ENCODE measurements at places on chromosomes 12 and 14.

- no peak for DNase-seq
These were observed 251.7 kb upstream of the NOVA1 start for GRCh38 chr14:26849514-26849913.

DNA sequence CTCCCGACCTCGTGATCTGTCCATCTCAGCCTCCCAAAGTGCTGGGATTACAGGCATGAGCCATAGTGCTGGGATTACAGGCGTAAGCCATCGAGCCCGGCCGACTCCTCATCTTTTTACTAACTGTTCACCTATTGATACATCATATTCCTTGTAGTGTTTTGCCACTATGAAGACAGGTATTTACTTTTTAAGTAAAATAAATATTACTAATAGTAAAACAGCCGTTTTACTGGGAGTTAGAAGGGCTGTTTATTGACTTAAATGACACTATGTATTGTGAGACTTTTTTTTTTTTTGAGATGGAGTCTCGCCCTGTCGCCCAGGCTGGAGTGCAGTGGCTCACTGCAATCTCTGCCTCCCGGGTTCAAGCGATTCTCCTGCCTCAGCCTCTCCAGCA lies 51.5 kb downstream of the DIP2B start:
- DNase-seq, result no peak

DNA sequence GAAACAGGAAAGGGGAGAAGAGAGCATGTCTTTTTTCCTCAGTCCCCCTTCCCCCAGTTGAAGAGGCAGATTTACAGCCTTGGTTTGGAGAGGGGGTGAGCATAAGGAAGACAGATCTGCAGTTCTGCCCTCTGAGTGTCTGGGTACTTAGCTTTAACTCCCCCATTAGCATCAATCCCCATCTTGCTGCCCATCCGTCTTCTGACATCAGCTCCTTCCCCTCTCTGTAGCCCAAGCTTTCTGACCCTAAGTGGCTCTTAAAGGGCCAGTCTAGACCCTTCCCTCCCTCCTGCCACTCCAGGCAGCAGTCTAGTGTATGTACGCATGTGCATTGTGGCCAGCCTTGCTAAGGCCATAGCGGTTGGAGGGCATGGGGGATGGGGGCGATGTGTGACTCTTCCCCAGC lies 7.3 kb downstream of the GPR84 start:
- DNase-seq, result no peak

DNA sequence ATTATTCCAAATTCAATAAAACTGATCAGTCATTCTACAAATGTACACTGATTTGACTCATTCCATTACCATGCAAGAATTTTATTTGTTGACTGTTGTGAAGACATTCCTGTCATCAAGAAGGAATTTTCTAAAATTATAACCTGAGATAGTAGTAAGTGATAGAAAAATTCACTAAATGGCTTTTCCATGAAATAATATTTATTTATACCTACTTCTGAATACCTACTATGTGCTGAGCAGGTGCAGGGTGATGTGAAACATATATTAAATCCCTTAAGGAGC lies 841.7 kb downstream of the NRXN3 start:
- DNase-seq, result no peak

- DNase-seq, result no peak
These were observed 246.6 kb downstream of the CHST11 start for GRCh38 chr12:104703372-104703771.

GRCh38 chr14:56782711-56783110 lies 27.6 kb downstream of the OTX2 start:
- no peak for DNase-seq

GRCh38 chr12:26124446-26125399 lies at the start of gene BHLHE41:
Gene BHLHE41, minus strand, starts transcription at chr12:26125037. Its CDS starts 258 bp downstream, at chr12:26124779.
- no peak for DNase-seq

DNA sequence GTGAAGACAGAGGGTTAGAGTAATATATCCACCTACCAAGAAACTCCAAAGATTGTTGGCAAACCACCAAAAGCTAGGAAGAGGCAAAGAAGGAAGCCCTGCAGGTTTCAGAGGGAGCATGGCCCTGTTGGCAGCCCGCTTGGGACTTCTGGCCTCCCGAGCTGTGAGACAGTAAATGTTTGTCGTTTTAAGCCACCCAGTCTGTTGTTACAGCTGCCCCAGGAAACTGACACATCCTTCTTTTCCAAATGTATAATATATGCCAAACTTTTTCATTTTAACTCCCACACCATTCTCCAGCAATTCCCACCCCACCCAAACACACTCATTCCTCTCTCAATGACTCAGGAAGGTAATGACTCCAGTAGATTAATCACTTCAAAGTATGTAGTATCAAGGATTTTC lies 74.0 kb downstream of the RPS29 start:
- no peak for DNase-seq

DNA sequence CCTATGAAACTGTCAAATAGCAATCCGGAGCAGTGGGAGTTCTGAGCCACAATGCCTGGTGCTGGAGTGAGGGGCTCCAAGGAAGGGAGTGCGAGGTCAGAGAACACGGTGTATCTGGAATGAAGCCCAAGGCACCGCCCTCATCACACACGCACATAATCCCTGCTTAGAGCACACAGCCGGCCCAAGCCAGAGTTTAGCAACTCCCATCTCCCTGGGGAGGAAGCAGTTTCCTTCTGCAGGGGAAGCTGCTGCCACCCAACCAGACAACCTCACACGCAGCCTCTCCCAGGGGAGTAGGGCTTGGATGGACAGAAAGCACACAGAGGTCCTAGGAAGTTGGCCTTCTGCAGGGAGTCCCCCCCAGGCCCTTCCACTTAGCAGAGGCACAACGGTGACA lies 31.3 kb downstream of the ACTN1 start:
- no peak for DNase-seq

GRCh38 chr12:100789146-100789545 lies 5.4 kb upstream of the ANO4 start:
- DNase-seq, result no peak

- no peak for DNase-seq
These were observed 34.0 kb downstream of the KITLG start for GRCh38 chr12:88546226-88546625.

DNA sequence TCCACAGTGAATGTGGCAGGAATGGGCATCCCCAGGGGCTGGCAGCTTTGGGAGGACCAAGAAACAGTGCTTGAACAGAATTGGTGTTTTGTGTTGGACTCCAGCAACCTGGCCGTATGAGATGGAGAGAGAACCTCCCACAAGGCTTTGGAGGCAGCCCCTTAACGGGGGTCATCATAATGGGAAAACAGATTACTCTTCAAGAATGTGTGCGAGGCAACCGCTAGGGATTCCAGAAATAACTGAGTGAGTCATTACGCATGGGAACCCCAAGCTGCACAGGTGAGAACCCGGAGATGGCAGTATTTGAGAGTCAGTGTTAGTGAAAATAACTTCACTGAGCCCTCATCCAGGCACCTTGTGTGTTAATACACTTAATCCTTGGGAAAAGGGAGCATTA lies 567.8 kb upstream of the TBX3 start:
- no peak for DNase-seq

DNA sequence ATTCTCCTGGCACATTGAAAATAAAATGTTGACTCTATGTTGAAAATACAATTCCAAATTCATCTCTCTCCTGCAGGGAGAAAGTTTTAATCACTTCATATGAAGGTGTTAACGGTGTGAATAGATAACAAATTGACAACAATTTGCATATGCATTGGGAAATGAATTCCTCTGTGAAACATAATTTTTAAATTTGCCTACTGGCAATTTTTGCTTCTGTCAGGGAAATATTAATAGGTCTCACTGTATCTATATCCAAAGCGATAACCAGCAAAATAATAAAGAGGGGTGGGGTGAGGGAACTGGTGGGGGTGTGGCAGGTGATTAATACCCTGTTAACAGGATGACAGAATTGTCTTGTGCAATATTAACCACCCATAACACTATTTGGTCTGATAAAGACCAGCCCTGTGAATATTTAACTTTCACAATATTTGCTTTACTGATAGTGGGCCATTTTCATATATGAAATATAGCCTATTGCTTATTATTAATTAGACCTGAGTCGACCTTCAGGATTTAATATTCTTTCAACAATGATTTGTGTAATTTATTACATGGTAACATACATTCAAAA lies 239.0 kb upstream of the SSTR1 start:
- no peak for DNase-seq

DNA sequence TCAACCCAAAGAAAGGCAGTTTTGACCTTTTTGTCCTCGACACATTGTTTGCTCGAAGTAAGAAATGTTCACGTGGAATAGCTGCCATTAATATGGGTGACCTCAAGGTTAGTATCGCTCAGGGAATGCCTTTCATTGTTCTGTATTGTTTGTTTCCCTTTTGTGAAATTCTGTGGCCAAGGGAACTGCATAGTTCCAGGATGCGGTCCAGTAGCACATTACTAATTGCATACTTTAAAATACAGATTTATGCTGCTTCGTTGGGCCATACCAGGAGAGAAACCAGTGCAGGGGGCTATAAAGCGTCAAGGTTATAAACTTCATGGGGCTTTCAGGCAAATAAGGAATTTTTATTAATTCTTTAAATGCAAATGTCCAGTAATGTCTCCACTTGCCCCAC lies 73.3 kb upstream of the USP44 start:
- DNase-seq, result no peak

DNA sequence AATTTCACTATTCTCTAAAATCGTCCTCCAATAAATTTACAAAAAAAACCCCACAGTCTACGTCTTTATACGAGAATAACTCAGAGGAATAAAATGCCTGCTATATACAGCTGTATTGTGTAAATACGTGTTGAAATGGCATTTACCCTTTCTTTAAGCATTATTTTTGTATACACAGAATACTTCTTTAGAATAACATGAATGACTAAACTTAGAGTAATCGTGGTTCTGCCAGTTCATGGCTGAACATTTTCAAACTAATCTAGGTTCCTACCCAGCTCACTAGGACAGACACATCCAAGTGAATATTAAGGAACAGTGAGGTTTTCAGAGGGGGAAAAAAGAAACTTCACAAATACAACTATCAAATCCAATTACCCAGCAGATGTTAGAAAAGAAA lies 24.6 kb downstream of the DICER1 start:
- DNase-seq, result no peak

- no peak for DNase-seq
These were observed 30.1 kb upstream of the GPR132 start for GRCh38 chr14:105095236-105095805.

DNA sequence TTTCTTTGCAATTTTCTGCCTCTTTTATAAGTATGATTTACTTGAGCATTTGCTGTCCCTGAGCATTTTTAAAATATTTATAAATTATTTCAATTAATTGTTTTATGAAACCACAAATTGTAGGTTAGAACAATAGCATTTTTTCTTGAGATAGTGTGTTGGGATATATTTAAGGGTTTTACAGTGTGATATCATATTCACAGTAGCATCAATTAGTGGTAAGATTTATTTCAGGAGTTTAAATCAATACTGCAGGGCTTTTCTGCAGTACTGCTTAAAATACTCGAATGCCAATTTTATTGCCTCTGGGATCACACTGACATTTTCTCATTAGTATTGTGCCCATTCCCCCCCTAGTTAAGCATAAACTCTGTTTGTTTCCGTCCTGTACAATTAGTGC lies 82.2 kb downstream of the BHLHE41 start:
- DNase-seq, result no peak

DNA sequence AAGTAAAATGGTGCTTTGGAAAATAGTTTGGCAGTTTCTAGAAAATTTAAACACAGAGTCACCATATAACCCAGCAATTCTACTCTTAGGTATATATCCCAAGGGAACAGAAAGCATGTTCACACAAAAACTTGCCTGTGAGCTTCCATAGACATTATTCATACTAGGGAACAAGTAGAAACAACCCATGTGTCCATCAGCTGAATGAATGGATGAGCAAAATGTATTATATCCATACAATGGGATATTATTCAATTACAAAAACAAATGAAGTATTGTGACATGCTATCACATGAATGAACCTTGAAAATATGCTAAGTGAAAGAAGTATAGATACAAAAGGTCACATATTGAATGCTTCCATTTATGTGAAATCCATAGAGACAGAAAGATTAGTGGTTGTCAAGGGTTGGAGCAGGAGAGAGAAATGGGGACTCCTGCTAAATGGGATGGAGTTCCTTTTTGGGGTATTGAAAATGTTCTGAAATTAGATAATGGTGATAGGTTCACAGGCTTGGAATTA lies 7.9 kb downstream of the SLC10A1 start:
- DNase-seq, result no peak

GRCh38 chr12:104263580-104264358 lies 39.8 kb upstream of the EID3 start:
- DNase-seq, result no peak

- DNase-seq, result no peak
These were observed 193.6 kb upstream of the FSCB start for GRCh38 chr14:44700694-44701093.

GRCh38 chr12:88681271-88681670 lies 101.0 kb upstream of the KITLG start:
- DNase-seq, result no peak

DNA sequence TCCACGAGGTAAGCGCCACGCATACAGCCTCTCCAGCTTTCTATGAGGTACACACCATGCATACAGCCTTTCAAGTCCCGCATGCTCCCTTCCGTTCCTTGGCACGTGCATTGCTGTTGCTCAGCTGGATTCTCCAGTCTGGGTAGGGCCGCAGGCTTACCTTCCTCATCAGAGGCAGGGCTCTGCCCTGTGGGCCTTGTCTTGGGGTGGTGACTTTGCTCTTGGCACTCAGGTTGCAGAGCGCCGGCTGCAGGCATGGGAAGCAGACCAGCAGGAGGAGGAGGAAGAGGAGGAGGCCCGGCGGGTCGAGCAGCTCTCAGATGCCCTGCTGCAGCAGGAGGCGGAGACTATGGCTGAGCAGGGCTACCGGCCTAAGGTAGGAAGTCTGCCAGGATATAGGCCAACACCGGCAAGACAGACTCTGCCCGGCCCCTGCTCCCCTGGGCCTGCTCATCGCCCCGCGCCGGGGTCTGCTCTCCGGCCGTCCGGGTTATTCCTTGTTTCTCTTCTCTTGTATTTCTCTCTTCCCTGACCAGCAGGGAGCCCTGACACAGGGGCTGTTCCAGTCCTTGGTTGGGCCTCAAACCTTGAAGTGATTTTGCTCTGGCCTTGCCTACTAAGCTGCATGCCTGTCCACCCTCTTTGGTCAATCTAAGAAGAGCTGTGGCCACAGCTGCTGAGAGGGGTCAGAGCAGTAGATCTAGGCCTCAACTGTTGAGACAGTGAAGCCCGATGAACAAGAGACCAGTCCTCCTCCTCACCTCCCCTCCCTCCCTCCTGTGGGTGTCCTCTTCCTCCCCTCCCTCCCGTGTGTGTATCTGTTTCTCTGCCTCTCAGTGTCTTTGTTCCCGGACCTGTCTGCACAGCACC lies 15.3 kb downstream of the TCHP start:
- no peak for DNase-seq
